Stimulated activated CD8-positive, alpha-beta memory T cell treated with anti-CD3 and anti-CD28 coated beads, Interleukin-7, amount 100 ng/mL, for 48 hours (primary cell): ENCODE measurements at places on chromosomes 13 and 19.

- no peak for DNase-seq
Observed at GRCh38 chr13:113848431-113849260, 15.2 kb downstream of the GAS6 start.

DNA sequence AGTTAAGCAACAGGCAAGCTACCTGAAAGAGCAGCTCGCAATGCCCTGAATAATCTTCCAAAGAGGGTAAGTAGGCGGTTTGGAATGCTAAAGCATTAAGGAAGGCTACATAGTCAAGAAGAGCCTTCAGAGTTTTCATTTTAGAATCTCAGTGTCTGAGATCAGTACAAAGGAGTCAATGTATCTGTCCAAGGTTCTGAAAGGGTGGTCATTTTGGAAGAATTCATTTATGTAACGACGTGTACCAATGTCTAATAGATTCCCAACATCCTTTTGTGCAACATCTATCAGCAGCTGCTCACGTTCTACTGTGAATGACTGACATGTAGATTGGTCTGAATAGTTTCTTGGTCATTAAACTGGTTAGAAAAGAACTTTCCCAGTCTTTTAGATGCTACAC lies 15.2 kb downstream of the ZNF665 start:
- no peak for DNase-seq

GRCh38 chr19:27906081-27906480 lies 1306.9 kb downstream of the UQCRFS1 start:
- no peak for DNase-seq

- no peak for DNase-seq
Observed at GRCh38 chr13:77807431-77808135, 110.1 kb downstream of the SLAIN1 start.

GRCh38 chr19:12872255-12872654 lies 9.0 kb downstream of the DNASE2 start:
- DNase-seq, result no peak

DNA sequence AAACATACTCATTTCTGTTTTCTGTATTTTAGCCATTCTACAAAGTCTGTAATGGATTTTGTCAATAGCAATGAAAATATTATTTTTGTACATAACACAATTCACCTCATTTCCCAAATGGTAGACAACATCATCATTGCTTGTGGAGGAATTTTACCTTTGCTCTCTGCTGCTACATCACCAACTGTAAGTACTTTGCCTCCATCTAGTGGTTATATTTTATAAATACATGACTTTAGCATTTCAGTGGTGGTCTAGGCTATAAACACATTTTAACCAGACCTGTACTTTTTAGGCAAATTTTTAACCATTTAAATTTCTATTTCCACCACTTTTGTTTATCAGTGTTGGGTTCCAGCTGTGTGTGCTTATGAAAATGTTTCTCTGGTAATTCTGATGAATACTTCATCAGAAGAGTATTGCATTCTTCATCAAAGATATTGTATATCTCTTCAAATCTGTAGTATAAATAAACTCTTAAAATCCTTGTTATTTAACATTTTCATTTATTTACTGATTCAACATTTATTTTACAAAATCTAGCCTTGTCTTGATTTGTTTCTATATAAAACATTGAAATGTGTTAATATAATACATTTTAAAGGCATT lies 222.4 kb downstream of the NBEA start:
- no peak for DNase-seq

DNA sequence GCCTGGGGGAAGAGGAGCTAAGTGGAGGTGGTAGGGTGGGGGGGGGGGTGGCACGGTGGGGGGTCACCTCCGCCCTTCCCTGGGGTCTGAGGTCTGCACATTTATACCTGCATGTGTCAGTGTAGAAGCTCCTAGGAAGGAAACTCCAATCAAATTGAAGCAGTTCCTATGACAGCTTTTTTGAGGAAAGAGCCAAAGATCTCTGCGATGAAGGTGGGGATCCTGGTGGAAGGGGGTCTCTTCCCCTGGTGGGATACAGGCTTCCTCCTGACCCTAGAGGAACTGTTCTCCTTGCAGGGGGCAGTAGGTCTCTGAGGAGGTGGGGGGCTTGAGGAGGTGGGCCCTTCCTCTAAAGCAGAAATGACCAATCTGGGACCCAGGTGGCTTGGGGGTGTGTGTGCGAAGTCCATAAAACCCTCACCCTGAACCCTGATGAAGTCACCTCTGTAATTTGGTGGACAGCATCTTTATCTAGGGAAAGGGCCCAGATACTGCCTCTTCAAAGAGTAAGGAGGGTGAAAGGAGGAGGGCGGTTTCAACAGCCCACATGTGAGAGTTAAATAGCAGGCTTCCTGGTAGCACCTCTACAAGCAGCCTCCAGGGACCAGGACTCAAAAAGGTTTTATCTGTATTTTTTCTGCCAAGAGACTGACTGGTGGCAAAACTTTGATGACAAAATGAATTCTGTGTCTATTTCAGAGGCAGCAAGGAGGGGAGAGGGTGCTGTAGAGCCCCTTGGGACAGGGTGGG lies 12.9 kb downstream of the RANBP3 start:
- DNase-seq, result no peak

DNA sequence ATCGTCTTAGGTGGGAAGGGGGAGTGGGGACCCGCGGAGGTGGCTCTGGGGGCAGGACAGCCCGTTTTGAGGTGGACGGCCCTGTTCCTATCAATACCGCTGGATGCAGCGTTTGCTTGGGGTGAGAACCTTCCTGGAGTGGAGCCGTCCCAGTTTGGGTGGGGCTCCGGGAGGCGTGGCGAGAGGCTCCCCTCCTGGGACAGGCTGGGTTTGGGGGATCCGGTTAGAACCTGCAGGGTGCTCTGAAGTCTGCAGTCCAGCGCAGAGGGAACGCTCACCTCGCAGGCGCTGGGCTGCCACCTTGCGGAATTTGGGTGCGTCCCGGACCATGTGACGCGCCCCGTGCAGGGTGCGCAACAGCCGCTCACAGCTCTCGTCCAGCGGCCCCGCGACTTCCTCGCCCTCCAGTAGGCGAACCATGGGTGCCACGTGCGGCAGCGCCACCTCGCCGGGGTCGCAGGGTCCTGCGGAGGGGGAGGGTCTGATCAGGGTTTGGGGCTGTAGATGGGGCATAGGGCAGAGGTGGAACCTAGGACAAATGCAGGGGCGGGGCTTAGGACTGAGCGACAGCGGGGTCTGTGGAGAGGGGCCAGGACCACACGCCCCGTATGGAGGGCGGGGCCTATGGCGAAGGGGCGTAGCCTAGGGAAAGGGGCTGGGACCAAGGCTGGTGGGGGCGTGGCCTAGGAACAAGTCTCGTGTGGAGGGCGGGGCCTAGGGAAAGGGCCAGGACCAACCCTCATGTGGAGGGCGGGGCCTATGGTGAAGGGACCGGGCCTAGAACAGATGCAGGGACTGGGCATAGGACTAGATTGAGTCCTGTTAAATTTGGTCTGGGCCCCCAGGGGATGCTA lies 13.8 kb downstream of the SH2D3A start:
- no peak for DNase-seq

DNA sequence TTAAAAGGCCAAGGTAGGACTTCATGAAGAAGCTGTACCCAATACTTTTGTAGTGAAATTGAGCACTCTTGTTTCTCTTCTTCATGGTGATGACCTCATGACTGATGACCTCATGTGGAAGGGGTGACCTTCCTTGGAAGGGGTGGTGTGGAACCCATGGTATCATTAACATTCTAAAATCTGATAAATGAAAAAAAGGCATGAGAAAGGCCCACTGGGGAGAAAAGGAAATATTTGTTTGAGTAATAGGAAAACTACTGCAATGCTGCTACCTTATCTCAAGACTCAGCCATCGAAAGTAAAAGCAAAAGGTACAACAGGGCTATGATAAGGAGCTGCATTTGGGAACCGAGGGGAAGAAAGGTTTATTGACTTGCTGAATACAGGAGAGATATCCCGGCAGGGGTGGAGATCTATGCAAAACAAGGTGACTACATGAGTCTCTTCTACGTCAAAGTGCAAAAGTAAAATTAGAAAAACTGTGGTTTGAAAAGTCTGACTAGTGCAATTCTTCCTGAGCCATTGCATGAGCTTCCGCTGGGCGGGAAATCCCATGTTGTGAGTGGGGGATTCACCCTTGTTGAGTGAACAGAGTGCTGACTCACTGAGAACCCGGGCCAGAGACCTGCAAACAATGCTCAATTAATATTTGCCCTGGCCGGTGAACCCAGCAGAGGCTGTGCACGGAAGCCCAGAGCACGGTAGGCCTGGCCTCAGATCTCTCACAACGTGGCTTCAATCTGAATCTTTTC lies 138.9 kb upstream of the RFC3 start:
- peak; percentile 23 for DNase-seq

DNA sequence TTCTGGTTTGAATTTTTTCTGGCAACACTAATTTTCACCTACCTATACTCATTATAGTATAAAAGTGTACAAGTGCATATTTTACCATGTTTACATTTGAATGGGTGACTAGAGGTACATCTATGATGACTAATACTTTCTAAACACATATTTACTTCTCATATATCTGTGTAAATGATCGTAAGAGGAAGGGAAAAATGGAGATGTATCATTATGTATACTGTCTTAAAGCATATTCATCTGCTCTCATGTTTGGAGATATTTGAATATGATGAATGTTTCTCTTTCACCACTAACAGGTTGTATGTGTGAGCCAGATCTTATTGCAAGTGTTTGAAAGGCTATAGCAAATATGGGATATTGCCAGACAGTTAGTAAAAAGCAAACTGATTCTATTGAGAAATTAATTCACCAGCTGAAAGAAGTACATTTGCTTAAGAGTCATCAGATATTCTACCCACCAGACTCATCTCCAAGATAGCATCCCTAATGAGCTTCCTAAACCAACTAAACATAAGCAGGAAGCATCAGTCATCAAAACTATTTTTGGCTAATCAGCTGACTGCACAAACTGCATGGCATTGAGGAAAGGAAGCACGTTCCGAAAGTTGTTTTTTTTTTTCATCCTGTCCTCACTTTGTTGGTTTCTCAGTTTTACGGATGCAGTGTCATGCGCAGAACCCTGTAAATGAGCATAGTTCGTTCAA lies 738.2 kb downstream of the GPC5 start:
- no peak for DNase-seq

DNA sequence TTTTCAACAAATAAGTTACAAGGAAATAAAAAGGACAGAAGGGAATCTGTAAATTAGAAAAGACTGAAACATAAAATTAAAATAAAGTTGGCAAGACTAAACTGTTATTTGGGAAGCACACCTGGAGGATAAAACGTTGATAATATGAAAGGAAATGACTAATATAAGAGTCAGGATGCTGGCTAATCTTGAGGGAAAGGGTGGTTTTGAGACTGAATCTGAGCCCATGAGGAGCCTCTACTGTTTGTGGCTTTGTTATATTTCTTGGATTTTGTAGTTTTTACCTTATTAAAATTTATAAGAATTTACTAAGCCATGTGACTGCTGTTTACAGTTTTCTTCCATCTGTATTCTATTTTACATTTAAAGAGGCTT lies 718.0 kb upstream of the SPRY2 start:
- no peak for DNase-seq

DNA sequence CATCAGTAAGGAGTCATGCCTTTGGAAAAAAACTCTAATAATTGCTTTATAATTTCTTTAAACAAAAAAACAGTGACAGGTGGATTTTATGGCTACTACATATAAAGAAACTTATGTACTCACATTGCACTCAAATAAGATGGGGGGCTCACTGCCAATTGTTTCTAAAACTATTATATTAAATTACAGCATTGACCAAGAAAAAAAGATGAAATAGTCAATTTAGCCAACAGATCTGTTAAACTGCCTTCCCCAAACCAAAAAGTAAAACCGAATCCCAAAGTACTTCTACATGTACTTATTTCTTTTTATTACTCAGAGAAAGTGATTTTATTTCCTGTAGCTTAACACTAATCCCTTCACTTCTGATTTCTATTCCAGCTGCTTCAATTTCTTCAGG lies 716.8 kb upstream of the SLITRK5 start:
- no peak for DNase-seq

GRCh38 chr19:18717601-18718000 lies 34.1 kb downstream of the CRTC1 start:
- no peak for DNase-seq

DNA sequence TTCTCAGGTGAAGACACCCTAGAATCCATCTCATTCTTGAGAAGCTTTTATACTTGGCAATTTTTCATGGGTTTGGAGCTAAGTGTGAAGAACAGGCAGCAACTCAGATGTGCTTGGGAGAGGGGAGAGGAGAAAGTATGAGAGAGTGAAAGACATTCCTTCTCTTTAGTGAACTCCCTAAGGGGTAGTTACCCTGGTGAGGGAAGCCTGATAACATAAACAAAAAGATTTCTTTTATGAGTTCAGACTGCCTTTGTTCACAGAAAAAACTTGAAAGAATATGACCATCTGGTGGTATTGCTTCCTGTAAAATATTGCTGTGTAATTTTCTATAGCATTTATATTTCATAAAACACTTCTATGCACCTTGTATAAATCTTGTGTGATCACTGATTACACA lies at the start of gene STOML3:
Gene STOML3 (minus strand): TSS at position 139 of the 400 bp plus-strand sequence. CDS start 110 bp downstream, at position 29.
- DNase-seq, result no peak

DNA sequence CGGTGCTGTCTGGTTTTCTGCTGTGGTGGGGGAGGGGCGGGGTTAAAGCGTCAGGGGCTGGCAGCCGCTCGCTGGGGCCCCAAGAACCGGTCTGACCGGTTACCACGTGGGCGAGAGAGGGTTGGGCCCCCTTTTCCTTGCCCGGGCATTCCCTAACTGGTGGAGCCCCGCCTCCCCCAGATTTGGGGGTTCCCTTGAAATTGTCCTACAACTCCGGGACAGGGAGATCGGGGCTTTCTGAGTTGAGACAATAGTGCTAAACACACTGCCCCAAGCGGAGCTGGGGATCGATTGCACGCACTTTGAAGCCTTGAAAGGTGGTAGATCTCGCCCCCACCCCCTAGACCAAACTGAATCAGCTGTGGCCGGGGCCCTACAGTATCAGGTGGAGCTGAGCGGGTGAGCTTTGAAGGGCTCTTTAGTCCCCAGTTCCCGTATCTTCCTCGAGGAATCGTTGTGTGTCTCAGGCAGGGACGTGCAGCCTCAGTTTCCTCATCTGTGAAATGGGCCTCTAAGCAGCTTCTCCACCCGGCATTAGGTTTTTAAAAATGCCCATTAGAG lies 4.8 kb downstream of the IER2 start:
- peak; percentile 74 for DNase-seq

- DNase-seq, result no peak
Observed at GRCh38 chr13:20340759-20341171, 108.6 kb upstream of the GJB6 start.

- DNase-seq, result no peak
Observed at GRCh38 chr19:4687396-4687795, 17.3 kb upstream of the MYDGF start.

DNA sequence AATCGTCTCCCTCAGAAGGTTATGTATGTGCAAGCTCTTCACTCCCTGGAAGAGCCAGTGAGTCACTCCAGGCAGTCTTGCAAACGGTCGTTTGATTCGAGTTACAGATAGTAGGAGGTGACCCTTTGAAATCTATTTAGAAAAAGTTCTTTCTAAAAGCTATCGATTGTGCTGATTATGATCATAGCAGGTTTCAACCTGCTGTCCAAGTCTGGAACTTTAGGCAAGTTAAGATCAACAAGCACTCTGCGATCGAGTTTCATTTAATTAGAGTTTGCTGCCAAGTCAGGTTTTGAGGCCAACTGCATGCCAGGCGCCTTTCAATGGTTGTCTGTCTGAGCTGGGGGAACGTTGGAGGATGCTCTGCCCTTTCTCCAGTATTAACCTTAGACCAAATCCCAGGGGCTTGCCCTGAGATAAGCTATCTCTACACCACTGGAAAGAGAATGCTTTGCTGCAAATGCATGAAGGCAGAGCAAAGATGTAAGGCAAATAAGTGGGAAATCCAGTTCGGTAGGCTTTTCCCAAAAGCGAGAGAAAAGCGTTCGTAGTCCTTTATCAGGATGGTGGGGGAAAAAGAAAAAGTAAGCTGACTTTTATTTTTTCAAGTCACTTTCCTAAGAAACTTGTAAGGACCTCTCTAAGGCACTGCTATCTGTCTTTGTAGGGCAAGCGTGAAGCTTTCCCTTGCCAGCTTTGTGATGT lies 287.5 kb downstream of the ATP8A2 start:
- DNase-seq, result no peak
